ENCODE measurements at places on chromosomes 16 and 17. TPM values are rescaled to one million over a fixed set of nuclear protein-coding genes. Genes with fewer than 3 reads are reported as not detected.
A peak's percentile ranks its signal among the peaks of the same experiment; 100 is the strongest.

Gene MT1H
- total RNA-seq = not detected

DNA sequence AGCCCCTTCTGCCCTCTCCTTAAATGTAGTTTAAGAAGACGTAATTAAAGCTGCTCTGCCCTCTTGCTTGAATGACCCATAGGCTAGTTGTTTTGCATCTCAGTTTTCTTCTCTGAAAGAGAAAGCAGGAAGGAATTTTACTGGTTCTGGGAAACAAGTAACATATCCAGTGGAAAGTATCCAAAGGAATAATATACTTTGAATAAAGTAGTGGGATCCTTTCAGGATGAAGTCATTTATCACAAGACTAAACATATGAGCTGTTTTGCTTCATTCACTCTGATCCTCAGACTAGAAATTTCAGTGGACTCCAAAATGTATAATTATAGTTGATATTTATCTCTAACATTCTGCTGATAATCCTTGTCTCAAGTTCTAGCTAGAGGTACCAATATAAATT lies 1297.6 kb upstream of the GOT2 start:
- no peak for DNase-seq
- no peak overlapping the region for H3K4me3 ChIP-seq
- H3K36me3 ChIP-seq = no peaks in the 10 kb centered on the region
- H3K4me1 ChIP-seq = no peaks in the 10 kb centered on the region
- no peaks in the 10 kb centered on the region for H3K27me3 ChIP-seq

DNA sequence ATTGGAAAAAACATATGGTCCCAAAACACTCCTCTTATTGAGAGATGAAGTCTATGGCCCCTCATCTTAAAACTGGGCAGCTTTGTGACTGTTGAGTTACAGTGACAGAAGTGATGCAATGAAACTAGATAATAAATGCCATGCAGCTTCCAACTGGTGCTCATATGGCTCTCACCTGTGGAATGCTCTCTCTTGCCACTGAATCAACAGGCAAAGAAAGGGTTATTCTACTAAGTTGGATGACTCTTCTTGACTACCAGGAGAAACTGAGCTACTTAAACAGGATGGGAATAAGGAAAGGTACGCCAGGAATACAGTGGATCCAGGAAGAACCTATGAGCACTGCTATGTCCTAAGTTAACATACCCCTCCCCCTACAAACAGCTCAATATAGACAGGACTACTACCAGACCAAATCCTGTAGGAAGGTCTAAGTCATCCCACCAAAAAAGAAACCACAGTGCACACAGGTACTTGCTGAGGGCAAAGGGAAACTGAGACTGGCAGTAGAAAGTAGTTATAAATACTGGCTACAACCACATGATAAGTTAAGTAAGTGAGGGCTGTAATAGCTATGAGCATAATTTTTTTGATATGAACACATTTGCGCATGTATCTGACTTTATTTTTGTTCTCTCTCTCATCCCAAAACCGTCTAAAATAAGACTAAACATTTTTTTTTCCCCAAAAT lies 398.5 kb downstream of the ZFHX3 start:
- no peak overlapping the region for H3K27ac ChIP-seq
- H3K4me3 ChIP-seq = no peak overlapping the region
- H3K27me3 ChIP-seq = no peaks in the 10 kb centered on the region

DNA sequence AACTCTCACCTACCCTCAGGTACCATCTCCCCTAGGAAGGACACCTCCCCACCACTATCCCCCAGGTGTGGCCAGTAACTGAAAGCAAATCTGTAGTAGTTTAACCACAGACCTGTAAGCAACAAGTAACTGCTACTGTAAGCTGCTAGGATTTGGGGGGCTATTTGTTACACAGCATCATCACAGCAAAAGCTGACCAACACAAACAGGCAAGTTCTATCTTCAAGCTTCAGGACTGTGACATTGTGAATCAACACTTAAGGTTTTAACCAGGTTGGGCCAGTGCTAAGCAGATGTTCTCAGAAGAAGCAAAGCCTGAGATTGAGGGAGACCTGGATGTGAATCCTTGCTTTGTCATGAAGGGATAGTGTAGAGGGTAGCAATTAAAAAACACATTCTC lies 47.0 kb downstream of the ABCC6 start:
- H3K36me3 ChIP-seq = no peaks in the 10 kb centered on the region
- no peaks in the 10 kb centered on the region for H3K4me1 ChIP-seq
- H3K27ac ChIP-seq = no peak overlapping the region
- H3K27me3 ChIP-seq = no peaks in the 10 kb centered on the region

- peak; percentile 31 for DNase-seq
- H3K27ac ChIP-seq = peak overlapping the region; percentile 80
- no peaks in the 10 kb centered on the region for H3K27me3 ChIP-seq
- H3K36me3 ChIP-seq = peaks cover 4% of the 10 kb centered on the region
These were observed 7.6 kb downstream of the PRR29 start for GRCh38 chr17:64005734-64006167.

DNA sequence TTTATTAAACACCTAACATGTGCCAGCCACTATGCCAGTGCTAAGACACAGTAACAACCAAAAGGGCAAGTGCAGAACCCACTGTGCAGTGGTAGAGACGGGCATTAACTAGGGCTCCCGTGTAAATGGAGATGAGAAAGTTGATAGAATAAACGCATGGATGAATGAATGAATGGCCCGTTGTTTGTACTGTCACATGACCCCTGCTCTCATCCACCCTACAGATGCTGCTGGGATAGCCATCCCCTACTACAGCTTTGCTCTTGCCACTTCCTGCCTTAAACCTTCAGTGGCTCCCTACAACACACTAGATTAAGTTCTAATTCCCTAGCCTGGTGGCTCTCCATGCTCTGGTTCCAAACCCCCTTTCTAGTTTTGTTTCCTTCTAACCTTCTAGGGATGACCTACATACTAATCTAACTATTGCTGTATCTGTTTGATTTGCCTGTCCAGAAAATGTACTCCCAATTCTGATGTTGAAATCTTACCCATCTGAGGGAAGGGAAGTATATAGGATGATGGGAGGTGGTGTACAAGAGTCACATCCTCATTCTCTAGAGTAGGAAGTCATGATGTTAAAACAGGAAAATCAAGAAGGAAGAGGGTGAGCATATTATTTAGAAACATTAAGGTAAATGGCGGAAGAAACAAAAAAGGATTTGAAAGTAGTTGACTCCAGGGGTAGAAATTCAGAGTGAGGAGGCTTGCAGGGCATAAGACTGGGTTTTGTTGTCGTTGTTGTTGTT lies 11.4 kb upstream of the TNRC6C start:
- no peak overlapping the region for H3K27ac ChIP-seq
- H3K36me3 ChIP-seq = no peaks in the 10 kb centered on the region
- H3K4me1 ChIP-seq = no peaks in the 10 kb centered on the region
- no peaks in the 10 kb centered on the region for H3K27me3 ChIP-seq
- DNase-seq = no peak
- H3K4me3 ChIP-seq = no peak overlapping the region

Gene KRTAP9-8
- not detected for total RNA-seq

Gene GLP2R
- total RNA-seq = not detected

Gene TMEM235
- total RNA-seq = not detected

Gene SBK1
- 3.7 TPM for total RNA-seq
